ENCODE measurements at places on chromosomes 2 and 18.

- DNase-seq, result no peak
Measured at GRCh38 chr2:75655861-75656260, 9.3 kb downstream of the MRPL19 start.

- no peak for DNase-seq
Measured at GRCh38 chr2:129820908-129821307, 158.6 kb upstream of the RAB6C start.

DNA sequence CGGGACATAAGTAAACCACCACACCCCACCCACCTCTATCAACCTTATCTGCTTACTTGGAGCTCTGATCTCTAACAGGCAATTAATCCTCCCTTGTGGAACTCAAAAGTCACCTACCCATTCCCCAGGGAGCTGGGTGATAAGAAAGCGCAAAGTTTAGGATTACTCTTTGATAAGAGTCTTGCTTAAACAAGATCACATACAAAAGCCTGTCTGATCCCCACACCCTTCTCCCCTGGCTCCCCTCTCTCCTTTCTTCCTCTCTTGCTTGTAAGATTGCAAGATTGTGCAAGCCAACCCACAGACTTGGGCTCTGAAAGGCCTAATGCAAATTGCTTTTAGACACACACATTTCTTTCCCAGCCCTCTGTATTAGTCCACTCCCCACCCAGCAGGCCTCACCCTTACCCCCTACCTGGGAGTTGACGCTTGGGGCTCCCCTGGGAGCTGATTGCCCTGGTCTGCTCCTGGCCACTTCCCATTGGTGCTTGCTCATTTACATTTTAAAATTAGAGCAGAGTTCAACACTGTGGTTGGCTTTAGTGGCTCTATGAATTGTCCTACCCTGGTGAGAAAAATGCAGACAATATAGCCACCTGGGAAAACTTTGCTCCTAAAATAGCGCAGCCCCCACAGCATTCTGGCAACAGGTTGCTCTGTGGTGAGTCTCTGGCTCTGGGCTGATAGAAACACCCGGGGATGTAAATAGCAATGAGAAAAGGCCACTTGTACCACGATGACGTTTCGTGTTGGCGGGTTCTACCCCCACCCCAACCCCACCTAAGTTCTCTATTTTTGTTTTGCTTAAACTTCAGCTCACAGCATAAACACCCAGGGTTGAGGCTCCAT, 92.8 kb upstream of the MSH2 start:
- no peak for DNase-seq

DNA sequence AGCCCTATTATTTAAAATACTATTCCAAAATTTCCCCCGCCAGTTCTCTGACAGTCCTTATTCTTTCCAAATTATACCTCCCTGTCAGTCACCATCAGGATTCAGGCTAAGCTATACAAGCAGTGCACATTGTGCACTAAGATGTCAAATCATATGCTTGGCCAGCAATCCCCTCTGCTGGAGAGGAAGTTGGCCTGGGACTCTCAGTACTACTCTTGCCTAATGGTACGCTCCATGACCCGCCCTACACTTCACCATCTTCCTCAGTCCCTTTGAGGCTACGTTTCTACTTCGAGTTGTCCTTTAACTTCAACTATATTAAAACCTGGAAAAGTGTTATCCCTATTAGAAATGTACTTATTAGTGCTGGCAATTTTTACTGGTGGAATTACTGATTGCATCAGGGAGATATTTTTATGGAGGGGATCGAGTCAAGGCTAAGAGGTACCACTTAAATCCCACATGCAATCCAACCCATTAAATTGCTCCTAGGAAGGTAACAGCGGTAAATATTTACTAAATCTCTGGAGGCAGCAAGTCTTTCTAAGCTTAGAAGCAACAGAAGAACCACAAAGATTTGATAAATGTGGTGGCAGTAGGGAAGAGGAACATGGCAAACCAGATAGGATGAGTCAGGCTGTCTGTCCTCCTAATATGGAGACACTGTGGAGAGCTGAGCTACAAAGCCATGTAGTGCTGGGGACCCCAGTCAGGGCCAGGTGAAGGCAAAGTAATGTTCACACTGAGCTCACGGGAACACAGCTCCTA, 2.7 kb downstream of the USP40 start:
- DNase-seq, result no peak

DNA sequence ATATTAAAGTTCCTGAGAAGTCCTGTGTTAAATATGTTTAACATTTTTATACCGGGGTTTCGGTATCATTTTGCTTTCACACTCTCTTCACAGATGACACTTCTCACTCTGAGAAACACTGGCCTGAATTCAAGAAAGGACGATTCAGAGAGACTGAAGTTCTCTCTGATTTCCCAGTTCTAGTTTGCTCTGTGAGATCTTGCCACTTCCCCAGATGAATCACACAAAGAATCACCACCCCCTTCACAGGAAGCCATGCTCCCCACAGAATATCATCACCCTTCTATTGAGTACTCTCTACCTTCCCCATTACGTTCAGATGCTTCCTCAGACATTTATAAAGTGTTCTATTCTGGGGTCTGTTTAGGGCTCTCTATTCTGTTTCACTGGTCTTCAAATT, 16.1 kb upstream of the CD207 start:
- no peak for DNase-seq

DNA sequence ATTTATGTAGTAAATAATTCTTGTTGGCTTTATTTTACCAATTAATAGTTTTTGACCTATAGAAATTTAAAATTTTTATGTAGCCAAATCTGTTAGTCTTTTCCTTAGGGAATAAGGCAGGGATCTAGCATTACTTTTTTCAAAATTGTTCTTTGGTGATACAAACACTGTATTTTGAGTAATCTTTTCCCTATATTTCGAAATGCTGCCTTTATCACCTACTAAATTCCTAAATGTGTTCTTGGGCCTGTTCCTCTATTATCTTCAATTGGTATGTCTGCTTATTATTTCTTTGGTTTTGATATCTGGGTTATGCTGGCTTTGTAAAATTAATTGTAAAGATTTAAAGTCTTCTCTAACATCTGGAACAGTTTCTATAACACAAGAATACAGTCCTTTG, 87.5 kb downstream of the DYSF start:
- DNase-seq, result no peak

GRCh38 chr2:200463452-200463851, 46.4 kb downstream of the KCTD18 start:
- DNase-seq, result no peak

Measured in left renal pelvis (tissue), 4 donors.